ENCODE measurements at places on chromosomes 12 and 14.

DNA sequence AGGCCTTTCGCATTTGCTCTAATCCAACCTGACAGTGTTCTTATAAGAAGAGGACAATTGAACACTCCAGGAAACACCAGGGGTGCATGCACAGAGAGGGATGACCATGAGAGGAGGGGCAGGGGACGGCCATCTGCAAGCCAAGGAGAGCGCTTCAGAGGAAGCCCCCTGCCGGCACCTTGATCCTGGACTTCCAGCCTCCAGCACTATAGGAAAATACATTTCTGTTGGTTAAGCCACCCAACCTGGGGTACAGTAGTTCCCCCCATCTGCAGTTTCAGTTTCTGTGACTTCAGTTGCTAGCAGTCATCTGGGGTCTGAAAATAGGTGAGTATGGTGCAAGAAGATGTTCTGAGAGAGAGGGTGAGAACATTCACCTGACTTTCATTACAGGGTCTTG, 64.7 kb downstream of the CLMN start:
- no peak for DNase-seq

GRCh38 chr14:53979747-53980642, 23.4 kb upstream of the BMP4 start:
- DNase-seq, result no peak

GRCh38 chr12:51926064-51926632, 18.8 kb downstream of the ACVRL1 start:
- DNase-seq, result no peak

DNA sequence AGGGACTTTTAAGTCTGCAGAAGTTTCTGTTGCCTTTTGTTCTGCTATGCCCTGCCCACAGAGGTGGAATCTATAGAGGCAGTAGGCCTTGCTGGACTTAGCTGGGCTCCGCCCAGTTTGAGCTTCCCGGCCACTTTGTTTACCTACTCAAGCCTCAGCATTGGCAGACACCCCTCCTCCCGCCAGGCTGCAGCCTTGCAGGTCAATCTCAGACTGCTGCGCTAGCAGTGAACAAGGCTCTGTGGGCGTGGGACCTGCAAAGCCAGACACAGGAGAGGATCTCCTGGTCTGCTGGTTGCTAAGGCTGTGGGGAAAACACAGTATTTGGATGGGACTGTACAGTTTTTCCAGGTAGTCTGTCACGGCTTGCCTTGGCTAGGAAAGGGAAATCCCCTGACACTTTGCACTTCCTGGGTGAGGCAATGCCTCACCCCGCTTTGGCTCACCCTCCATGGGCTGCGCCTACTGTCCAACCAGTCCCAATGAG, 43.7 kb downstream of the CCDC59 start:
- no peak for DNase-seq

- no peak for DNase-seq
These were observed 56.0 kb downstream of the SERPINA10 start for GRCh38 chr14:94237046-94237445.

DNA sequence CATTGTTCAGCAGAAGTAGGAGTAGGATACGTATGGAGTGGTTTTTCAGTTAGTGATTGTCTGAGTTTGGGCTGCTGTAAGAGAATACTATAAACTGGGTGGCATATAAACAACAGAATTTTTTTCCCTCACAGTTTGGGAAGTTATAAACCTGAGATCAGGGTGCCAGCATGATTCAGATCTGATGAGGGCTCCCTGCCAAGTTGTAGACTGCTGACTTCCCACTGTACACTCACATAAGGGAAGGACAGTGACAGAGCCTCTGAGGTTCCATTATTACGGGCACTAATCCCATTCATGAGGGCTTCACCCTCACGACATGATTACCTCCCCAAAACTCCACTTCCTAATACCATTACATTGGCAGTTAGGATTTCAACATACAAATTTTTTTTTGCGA, 50.7 kb downstream of the ACSM4 start:
- no peak for DNase-seq

DNA sequence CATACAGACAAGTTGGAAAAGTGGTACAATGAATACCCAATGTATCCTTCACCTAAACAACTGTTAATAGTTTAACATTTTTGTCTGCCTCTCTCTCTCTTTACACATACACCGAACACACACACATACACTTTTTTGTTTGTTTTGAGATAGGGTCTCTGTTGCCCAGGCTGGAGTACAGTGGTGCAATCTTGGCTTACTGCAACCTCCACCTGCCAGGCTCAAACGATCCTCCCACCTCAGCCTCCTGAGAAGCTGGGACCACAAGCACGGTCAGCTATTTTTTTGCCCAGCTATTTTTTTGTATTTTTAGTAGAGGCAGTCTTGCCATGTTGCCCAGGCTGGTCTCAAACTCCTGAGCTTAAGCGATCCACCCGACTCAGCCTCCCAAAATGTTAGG, 16.8 kb downstream of the ZCCHC8 start:
- no peak for DNase-seq

DNA sequence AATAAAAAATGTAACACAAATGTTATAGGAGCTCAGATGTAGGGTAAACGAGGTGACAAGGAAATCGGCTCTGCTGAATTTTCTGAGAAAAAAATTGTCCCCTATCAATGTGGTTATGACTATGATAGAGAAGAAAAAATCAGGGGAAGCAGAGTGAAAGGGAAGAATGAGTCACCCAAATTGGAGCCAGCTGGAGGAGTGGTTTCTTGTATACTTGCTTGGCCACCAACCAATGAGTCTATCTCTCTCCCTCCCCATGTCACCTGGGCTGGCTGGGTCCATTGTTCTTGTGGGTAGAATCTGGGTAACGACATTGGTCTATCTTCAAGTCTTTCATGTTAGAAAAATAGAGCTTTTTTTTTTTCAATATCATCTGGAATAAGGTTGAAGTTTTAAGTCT, 196.6 kb upstream of the FLRT2 start:
- DNase-seq, result no peak

GRCh38 chr14:24277606-24278321, 6.4 kb upstream of the RABGGTA start:
- no peak for DNase-seq

DNA sequence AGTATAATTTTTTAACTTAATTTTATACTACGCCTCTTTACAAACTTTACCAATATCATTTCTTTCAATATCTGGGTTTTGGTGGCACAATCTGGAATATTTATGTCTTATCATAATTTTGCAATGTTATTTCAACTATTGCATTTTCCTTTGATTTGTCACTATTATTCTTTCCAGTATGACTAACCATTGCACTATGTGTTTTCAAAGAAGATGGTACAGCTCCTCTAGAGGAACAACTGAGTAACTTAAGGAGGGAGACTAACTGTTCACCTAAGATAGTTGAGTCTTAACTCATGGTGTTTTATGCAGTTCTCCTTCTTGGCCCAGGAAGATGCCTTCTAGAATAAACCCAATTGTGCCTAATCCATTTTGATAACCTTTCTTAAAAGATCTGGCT, 60.5 kb upstream of the KIF21A start:
- DNase-seq, result no peak

DNA sequence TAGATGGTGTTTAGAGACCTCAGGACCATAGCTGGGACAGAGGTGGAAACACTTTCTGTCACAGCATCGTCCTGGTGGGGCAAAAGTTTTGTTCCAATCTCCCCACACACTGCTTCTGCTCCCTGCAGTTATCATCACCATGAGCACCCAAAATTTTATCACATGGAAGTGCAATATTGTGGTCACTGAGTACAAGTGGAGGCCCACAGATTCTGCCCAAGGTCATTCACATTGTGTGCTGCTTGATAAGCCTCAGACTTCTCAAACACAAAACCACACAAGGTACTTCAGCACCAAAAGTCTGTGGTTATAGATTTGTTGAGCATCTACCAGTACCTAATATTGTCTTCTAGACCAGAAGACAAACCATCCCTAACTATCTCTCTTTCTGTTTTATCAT, 554 bp upstream of the KRT77 start:
- no peak for DNase-seq

DNA sequence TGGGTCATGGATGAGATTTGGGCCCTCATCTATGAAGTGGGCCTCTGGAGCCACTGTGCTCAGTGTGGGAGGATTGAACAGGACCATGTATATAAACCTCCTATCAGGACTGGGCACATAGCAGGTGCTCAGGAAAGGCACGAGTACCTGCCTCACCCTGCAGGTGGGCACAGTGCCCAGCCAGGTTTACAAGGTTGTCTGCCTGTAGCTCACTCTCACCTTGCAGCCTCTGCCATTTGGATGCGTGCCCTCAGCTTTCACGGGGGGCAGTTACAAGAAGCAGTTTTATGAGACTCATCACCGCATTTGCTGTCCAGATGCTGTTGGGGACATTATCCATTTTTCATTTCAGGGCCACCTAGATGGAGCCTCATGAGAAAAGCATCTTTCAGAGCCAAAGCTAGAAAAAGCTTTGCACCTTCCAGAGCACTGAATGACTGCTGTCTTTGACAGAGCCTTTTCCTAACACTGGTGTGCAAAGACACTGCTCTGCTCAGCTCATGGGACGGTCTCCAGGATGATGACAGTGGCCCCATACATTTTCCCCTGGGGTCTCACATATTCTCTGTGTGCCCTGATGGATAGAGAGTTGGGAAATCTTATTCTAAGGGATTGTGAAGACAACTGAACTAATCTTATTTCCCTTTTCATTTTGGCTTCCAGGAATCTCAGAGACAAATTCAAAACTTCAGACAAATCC, 327.5 kb upstream of the RTL1 start:
- DNase-seq, result no peak

DNA sequence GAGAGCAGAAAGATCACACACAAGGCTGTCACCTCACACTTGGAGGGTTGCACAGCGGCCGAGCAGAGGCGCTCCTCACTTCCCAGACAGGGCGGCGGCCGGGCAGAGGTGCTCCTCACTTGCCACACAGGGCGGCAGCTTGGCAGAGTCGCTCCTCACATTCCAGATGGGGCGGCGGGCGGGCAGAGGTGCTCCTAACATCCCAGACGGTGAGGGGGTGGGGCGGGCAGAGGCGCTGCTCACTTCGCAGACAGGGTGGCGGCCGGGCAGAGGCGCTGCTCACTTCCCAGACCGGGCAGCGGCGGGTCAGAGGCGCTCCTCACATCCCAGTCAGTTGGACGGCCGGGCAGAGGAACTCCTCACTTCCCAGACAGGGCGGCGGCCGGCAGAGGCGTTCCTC, 9.1 kb downstream of the TMBIM4 start:
- DNase-seq, result no peak

- DNase-seq, result no peak
These were observed 254.9 kb upstream of the TMEM132C start for GRCh38 chr12:128012110-128012509.

GRCh38 chr12:54017878-54018467, 9.2 kb downstream of the HOXC8 start:
- DNase-seq, result peak; percentile 95

DNA sequence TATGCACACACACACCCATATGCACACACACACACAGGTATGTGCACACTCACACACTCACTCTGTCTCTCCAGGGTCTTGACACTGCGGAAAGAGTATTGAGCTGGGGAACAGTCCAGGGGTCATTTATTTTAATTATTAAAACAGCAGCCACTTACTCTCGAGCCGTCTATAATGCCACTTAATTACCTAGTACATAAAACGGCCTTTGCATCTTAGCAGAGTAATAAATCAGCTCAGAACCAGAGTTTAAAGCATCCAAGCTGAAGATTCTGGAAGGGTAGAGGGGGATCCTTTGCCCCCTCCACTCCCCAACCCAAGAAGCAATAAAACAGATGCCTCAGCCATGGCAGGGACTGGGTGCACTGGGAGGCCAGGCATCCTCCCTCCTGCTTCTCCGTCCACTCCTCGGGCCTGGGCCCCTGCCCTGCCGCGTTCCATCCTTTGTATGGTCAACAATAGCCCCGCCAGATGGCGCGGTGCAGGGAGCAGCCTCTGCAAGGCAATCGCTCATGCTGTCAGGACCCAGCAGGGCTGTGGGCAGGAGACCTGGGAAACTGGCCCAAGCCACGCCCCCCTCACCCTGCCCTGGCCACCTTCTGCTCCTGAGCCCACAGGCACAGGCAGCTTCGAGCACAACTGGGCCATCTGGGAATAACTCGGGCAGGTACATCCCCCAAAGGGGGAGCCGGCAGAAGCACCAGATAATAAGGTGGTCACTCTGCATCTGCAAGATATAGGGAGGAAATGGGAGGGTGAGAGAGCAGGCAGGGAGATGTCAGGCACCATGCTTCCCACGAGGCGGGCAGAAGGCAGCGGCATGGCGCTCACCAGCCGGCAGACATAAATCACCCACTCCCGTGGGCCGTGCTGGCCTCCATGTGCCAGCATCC, 40.9 kb downstream of the CCDC85C start:
- DNase-seq, result no peak

DNA sequence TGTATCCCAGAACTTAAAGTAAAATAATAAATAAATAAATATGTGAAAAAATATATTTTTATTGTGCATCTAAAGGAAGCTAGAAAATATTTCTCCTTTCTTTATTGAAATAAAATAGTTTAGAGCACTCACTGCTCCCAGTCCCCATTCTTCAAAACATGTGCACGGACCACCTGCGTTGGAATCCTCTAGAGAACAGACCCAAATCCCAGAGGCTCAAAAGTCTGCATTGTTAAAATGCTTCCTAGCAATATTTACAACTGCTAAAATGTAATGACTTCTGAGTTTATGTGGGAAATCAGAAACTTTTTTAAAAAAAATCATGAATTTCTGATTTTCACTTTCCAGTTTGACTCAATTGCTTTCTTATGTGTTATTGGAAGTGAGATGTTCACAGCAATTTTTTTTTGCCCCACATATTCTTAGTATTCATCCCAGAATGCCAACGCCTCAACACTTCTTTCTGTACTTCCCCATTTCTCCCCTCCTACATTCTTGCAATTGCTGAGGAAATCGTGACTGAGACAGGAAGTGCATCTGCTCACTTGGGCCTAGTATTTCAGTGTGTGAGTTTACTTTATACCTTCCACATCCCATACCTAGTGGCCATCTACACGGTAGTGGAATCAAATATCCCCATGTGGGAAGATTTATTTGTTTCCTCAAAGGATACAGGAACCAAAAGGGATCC, 116.0 kb upstream of the FLRT2 start:
- DNase-seq, result no peak

- peak; percentile 42 for DNase-seq
These were observed 12.5 kb downstream of the SYT10 start for GRCh38 chr12:33427071-33427470.

DNA sequence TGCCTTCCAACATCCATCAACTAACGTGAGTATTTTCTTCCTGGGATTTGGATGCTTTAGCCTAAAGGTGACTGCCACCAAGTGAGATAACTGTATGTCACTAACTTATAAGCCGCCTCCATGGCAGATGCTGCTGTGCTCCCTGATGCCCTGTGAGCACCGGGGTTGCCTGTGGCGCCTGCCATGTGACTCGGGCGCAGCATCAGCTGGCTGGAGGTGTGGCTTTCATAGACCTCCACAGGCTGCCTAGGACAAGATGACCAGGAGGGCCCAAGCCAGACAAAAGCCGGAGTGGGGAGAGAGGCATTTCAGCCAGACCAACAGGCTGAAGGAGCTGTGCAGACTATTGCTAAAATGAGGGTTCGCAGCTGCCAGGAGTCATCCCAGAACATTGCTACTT, 55.7 kb downstream of the ANAPC7 start:
- DNase-seq, result no peak

DNA sequence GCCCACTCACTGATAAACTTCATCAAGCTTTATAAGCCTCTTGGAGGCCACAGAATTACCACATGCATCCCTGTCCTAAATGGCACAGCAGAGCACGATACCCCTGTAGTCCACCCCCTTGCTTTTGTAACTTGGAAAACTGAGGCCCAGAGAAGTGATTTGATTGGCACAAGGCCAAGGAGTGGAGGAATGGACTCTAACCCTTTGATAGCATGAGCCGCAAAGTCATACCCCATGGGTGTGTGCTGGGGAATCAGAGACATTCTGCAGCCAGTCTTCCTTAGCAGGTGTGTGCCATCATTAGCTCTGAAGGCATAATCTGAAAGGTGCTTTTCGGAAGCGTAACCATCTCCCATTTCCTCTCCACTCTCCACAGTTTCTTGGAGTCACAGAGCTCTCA, 28.5 kb upstream of the PWP1 start:
- no peak for DNase-seq
